ENCODE measurements at places on chromosomes 3 and 15.

GRCh38 chr3:23819599-23820360 is 14.0 kb downstream of the UBE2E1 start:
- no peak for DNase-seq

- no peak for DNase-seq
These were observed 11.6 kb upstream of the SEMA5B start for GRCh38 chr3:123039178-123039577.

DNA sequence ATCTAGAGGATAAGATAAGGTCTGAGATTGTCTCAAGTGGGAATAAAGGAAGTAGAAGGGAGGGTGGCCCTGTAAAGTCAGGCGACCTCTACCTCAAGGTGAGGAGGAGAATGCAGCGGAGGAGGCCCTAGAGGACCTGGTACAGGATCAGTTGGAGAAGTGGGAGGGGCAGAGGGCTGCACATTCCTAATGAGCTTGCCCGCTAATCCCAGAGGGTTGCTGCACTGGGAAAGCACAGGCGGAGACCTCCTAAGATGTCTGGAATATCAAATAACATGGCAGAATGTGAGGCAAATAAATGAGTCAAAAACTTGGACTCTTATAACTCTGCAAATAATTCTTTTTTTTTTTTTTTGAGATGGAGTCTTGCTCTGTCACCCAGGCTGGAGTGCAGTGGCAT is 30.2 kb upstream of the VPS8 start:
- DNase-seq, result no peak

- DNase-seq, result no peak
These were observed 197.2 kb upstream of the VEPH1 start for GRCh38 chr3:157700405-157700804.

GRCh38 chr3:111932946-111933345 is 45.9 kb upstream of the ABHD10 start:
- no peak for DNase-seq

- DNase-seq, result no peak
These were observed 52.6 kb upstream of the EPHB3 start for GRCh38 chr3:184508938-184509337.

DNA sequence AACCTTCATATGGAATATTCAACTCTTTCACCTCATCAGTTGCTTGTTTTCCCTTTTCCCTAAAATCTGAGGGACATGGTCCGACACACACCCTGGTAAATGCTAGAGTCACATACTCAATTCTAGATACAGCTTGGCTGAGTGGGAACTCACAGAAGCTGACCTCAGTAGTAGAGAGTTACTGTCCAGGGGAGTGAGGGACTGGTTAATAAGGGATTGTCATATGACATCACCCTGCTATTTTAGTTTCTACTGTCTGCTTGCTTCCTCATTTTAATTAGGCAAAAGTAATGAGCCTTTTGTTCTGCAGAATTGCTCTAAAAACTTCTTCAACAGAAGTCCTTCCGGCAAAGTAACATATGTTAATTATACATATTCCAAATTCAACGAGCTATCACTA is 244.5 kb downstream of the ZIC4 start:
- DNase-seq, result no peak

DNA sequence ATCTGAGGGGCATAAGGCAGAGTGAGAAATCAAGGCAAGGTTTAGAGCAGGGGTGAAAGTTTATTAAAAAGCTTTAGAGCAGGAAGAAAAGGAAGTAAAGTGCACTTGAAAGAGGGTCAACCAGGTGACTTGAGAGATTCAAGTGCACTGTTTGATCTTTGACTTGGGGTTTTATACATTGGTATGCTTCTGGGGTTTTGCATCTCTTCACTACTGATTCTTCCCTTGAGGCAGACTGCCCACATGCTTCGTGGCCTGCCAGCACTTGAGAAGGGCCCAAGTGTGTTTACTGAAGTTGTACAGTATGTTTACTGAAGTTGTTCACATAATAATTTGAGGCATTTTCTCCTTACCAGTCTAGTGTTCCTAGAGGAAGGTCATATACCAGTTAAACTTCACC is 367.0 kb upstream of the UBE2E2 start:
- no peak for DNase-seq

DNA sequence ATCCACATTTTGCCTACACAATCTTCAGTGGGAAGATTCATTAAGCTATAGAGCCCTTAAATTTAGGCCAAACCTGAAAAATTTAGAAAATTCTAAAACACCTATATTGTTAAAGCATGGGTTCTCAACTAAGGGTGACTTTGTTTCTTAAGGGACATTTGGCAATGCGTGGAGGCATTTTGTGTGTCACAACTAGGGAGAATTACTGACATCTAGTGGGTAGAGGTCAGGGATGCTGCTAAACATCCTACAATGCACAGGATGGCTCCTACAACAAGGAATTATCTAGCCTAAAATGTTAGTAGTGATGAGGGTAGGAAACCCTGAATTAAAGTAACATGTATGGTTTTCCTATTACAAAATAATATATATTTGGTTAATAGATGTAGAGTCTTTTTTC is 55.8 kb downstream of the TBC1D5 start:
- no peak for DNase-seq

DNA sequence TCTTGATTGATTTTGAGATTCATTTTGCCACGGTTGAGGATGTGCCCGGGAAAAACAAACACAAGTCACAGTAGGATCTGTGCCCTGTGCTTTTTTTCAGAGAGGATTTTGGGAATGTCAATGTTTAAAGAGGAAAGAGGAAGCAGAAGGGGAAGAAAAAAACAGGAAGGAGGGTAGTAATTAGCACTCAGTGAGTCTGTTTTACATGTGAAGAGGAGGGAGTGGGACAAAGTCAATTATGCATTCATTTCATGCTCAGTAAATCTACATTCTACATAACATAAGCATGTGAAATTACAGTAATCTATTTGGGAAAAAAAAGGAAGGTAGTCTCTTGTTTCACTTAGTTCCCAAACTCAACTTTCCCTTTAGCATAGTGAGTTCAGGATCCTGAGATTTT is 18.3 kb upstream of the CD200 start:
- no peak for DNase-seq

- no peak for DNase-seq
These were observed 62.2 kb downstream of the MYLK start for GRCh38 chr3:123821920-123822319.

- peak; percentile 81 for DNase-seq
These were observed at the start of the genes HAUS2 and LRRC57 for GRCh38 chr15:42548249-42549031. TSS of gene HAUS2 (plus strand) at chr15:42548838. CDS start at chr15:42548873, 35 bp downstream. TSS of gene LRRC57 (minus strand) at chr15:42548793. CDS start at chr15:42548434, 359 bp downstream.

GRCh38 chr3:44323341-44323955 is 15.1 kb upstream of the TCAIM start:
- DNase-seq, result peak; percentile 43

DNA sequence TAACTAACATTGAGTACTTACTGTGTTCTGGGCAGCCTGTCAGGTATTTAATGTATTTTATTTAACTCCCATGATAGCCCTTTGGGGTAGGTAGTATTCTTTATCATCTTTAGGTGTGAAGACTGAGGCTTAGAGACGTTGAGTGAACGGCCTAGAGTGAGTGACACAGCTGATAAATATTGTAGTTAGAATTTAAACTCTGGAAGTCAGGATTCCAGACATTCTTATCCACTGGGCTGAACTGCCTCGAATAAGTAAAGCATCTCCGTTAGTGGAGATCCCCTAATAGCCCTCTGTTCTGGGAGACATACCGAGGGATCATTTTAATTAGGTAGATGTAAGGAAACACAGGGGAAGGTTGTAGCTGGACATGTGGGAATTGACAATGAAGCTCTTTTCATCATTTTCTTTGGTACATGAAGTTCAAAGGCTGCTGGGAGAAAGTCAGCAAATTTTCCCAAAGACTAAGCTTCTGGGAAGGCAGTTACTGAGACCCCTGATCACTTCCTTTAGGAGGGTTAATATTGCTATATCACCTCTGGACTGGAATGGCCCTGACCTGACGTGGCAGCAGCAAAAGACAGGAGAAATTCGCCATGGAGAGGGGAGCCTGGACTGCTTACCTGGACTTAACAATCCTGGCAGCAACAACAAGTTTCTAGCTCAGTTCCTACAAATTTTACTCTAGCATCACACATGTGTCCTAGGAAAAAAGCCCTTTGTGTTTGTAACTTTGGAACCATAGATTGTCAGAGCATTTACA is 11.7 kb upstream of the PDCD6IP start:
- DNase-seq, result no peak

DNA sequence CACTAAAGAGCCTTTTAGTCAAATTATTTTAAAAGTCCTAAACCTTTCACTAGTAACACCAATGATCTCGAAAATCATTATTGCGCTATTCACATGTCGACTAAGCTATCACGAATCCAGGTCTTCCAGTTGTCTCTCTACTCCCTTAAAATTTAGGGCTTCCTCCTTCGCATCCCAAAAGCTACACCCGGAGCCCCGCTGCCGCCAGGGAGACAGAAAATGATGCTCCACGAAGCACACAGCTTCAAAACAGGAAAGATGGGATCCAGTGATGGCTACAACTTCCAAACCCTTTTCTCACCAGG is 253 bp downstream of the IFT80 start:
- no peak for DNase-seq

- no peak for DNase-seq
These were observed 189.8 kb downstream of the RYR3 start for GRCh38 chr15:33500432-33501195.

GRCh38 chr3:104245261-104245660 is 1121.4 kb upstream of the ALCAM start:
- no peak for DNase-seq

- no peak for DNase-seq
These were observed 32.3 kb downstream of the ACAP2 start for GRCh38 chr3:195410546-195410945.

DNA sequence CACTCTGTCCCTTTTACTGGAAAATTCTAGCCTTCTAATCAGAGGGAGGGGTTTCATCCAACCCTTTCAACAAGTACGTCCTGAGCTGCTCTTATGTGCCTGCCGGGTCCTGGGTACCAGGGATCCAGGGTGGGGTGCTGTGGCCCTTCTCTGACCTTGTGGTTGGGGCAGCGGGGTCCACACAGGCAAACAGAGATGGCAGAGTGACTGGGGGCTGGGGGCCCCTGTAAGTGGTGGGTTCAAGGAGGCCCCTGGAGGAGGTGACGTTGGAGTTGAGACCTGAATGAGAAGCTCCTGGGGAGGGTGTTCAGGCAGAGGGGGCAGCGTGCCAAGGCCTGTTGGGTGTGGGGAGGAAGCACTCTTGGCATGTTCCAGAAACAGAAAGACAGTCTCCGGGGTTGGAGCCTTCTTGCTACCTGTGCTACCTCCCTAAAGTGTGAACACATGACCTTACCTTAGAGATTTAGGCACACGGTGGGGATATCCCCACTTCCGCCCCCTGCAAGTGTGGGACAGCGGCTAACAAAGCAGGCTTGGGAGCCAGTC is 78.1 kb downstream of the FBLN2 start:
- DNase-seq, result no peak

GRCh38 chr3:45776611-45777010 is 19.7 kb downstream of the SLC6A20 start:
- no peak for DNase-seq

DNA sequence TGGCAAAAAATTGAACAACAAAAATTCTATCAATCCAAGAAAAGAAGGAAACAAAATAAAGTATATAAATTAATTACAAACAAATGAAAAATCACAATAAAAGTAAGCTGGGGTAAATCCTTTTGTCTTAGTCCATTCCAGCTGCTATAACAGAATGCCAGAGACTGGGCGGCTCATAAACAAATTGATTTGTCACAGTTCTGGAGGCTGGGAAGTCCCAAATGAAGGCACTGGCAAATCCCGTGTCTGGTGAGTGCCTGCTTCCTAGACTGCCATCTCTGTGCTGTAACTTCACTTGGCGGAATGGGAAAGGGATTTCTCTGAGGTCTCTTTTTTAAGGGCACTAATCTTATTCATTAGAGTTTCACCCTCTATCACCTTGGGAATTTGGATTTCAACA is 53.6 kb upstream of the RPL35A start:
- DNase-seq, result no peak

- no peak for DNase-seq
These were observed 353.2 kb upstream of the AGTR1 start for GRCh38 chr3:148344521-148344920.

GRCh38 chr3:114379266-114379665 is 85.4 kb downstream of the TIGIT start:
- DNase-seq, result no peak

DNA sequence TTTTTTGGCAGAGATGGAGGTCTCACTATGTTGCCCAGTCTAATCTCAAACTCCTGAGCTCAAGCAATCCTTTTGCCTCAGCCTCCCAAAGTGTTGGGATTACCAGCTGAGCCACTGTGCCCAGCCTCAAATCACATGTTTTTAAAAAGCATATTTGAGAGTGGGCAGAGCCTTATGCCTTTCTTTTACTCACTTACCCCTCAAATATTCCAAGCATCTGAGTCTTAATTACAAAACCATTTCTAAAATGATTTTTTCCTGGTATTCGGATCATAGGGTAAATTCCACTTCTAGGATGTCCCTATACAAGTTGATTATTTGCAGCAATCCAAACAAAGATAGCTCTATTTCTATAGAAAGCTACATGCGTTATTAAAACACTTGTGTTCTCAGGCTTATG is 106.1 kb downstream of the RFTN1 start:
- DNase-seq, result no peak

GRCh38 chr3:14623569-14624051 is 28.0 kb upstream of the CCDC174 start:
- DNase-seq, result no peak

GRCh38 chr3:13077431-13078162 is 4.4 kb upstream of the IQSEC1 start:
- DNase-seq, result no peak

DNA sequence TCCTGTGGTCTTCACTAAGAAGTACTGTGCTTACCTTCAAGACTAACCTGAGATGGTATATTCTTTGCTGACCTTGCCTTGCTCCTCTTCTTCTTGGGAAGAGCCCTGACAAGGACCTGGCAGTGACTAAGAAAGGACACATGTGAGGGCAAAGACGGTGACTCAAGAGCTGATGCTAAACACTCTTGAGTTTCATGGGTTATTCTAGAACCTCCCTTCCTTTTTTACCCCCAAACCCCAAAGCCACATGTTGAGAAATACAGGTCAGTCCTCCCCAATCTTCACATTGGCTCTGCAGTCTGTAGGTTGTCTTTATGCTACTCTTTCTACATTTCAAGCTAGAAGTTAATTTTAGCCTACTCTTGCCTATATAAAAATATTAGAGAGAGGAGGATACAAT is 200.6 kb downstream of the SEMA6D start:
- DNase-seq, result no peak

Measured in CD4-positive, alpha-beta T cell treated with Interleukin-6 at 100 ng/mL for 8 hours (primary cell).